ENCODE measurements at places on chromosomes 16 and 17.
A peak's percentile ranks its signal among the peaks of the same experiment; 100 is the strongest.

GRCh38 chr16:29876594-29877249, 13.7 kb upstream of the CDIPT start:
- no peak for DNase-seq

DNA sequence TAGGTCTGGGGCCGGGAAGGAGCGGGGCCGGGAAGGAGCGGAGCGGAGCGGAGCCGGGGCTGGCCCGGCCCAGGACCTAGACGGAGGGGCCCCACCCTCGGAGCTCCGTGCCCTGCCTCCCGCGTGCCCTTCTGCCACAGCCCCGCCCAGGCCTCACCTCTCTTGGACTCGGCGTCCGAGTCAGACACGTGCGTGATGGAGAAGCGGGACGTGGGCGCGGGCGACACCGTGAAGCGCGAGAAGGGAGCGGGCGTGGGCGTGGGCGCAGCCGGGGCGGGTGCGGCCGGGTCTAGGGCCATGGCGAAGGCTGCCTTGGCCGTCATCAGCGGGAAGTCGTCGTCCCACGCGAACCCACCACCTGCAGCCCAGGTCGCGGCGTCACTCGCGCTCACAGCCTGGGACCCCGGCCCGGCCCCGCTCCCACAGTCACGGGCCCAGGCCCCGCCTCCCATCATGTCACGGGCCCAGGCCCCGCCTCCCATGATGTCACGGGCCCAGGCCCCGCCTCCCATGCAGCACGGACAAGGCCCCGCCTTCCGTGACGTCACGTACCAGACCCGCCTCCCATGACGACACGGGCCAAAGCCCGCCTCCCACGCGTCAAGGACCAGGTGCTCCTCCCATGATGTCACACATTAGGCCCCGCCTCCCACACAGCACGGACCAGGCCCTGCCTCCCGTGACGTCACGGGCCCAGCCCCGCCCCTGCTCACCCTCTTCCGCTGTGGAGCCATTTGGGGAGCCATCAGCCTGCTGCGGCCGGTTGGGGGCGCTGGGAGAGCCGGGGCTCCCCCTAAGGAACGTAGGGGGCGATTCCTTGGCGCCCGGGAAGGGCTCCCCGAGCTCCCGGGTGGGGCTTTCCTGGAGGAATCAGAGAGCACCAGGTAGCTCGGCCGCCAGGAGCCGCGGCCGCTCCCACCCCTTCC, 45.8 kb upstream of the PVALEF start:
- peak; percentile 82 for DNase-seq

DNA sequence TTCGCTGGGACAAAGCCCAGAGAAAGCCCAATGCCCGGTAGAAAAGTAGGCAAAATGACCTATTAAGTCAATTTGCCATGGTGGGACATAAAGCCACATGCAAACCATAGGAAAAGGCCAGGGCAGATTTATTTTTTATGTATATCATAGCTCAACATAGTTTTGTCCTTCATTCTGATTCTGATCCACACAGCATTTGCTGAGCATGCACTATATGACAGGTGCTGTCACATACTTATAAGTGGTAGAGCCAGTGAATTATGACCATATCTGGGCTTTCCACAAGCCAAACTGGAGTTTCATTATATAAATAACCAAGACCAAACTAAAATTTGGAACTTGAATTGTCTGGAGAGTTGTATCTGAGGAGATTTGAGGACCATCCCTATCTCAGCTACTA, 74.3 kb downstream of the CA10 start:
- no peak for DNase-seq

- no peak for DNase-seq
These were observed 945 bp downstream of the SGSH start for GRCh38 chr17:80219013-80219762.

DNA sequence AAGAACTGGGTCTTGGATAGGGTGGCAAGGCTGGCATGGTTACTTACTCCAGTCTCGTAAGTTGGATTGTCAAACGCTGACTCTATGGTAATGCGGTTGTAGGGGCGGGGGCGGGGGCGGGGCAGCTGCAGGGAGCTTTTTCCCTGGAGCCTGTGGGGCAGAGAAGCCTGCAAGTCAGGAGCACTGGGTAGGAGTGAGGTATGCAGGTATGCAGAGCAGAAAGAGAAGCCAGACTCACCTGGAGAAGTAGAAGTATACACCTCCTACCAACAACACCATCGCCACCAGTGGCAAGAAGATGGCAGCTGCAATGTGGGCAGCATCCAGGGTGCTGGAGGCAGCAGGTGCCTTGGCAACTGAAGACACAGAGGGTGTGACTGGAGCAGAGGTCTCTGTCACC, 4.8 kb upstream of the PHF12 start:
- no peak for DNase-seq

- DNase-seq, result no peak
These were observed 4.8 kb downstream of the SCN4A start for GRCh38 chr17:63967953-63968352.

DNA sequence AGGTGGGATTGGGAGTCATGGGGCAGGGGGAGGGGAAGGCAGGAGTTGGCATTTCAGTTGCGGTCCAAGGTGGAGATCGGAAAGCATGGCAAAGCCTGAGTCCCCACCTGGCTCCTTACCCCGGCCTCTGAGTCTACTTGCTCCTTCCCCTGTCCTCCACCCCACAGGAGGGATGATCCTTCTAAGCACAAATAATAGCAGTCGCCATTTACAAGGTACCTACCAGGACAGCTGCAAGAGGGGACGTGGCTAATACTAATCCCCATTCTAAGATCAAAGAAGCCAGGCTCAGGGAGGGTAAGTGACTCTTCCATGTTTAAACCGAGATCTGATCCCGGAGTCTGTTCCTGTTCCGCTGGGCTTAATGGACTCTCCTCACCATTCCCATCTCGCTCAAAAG, 396.3 kb downstream of the SLC39A11 start:
- no peak for DNase-seq

- DNase-seq, result no peak
These were observed 38.9 kb downstream of the SLFN12L start for GRCh38 chr17:35498448-35499178.

GRCh38 chr16:67672739-67673662, 6.4 kb downstream of the C16orf86 start:
- DNase-seq, result peak; percentile 27

DNA sequence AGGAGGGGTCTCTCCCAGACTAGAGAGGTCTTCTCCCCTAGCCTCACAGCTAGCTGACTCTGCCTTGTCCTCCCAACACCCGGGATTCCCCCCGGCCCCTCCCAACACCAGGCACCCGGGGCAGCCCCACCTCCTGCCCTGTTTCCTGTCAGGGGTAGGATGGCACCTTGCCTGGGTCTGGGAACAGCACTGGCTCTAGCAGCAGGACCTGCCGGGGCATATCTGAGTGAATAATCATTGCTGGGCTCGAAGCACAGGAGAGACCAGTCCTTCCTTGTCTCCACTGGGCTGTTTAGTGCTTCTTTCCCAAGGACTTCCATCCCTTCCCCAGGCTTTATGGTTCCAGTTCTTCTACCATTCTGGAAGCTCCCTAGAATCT, 25.7 kb downstream of the MINK1 start:
- no peak for DNase-seq

DNA sequence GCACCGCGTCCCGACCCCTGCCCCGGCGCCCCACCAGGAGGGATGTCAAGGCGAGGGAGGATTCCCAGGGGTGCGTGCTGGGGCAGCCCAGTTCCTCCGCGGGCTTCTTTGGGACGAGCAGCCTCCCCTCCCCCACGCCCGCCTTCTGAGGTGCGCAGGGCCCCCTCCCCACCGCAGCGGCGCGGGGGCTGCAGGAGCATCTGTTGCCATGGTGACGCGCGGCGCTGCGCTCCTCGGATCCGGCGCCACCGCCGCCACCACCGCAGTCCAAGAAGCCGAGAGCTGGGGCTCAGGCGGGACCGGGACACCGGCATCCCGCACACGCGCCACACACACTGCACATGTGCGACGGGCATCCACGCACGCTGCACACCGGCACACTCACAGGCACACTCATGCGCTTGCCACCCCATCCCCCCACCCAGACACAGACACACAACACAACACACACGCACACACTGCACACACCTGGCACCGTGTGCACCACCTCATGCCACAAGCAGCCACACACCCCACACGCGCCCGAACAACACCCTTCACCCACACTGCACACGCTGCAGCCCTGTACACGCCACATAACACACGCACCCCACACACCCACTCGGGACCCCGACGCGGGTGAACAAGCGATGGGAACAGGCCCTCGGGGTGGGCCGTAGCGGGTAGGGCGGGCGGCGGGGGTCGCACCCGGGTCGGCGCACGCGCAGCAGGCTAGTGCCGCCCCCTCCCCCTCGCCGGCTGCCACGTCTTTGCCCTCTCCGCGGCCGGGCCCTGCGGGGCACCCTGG, 17.0 kb downstream of the ENPP7 start:
- no peak for DNase-seq

- DNase-seq, result no peak
These were observed 39.4 kb downstream of the HEATR6 start for GRCh38 chr17:60039114-60039846.

GRCh38 chr16:29900102-29900887, at the start of gene ASPHD1:
TSS of gene ASPHD1 (plus strand) at chr16:29900488. CDS start at chr16:29900972, 484 bp downstream.
- DNase-seq, result peak; percentile 36

DNA sequence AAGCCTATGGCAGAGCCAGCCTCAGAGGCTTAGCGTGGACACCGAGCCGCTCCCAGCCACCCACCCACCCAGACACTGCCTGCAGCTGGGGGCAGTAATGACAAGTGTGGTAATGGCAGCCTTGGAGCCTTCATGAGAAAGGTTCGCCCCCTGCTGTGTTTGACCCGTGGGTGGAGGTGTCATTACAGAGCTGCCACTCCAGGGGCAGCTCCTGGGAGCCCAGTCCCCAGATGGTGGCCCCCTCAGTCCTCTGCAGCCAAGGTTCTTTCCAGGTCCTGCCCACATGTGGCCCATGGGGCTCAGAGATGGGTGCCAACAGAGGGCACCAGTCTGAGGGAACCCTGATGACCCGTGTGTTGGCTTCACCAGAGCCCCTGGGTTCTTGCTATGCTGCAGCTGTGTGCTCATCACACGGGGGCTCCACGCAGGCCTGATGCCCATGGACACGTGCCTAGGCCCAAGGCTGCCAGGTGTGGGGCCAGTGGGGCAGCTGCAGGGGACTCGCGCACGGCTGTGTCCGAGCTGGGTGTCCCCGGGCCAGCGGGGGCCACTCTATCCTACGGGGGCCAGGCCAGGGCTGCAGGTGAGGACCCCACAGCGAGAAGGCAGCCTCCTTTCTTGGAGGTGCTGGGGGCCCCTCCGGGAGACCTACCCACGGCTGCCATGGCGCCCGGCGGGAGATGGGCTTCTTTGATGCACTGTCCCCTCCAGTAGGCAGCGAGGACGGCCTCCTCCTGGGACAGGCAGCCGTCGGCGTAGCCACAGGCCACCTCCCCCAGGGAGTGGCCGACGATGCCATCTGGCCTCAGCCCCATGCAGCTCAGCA, 8.1 kb downstream of the FASN start:
- DNase-seq, result no peak

DNA sequence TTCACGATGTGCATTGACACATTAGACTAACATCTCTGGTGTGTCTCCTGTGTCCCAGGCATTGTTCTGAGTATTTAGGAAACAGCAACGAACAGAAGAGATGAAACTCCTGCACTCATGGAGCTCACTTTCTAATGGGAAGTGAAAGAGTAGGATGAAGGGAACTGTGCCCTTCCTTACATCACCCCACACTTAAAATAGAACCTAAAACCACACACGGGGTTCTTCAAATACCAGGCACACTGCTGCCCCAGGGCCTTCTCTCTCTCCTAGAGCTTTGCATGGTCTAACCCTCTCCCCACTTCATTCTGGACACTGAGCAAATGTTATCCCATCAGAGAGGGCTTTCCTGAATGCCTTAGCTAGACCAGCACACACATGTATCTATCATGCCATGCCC, 33.7 kb downstream of the TRIM25 start:
- no peak for DNase-seq

- no peak for DNase-seq
These were observed 19.3 kb downstream of the NMRAL1 start for GRCh38 chr16:4455081-4455480.

- DNase-seq, result no peak
These were observed 2.3 kb downstream of the MRPL38 start for GRCh38 chr17:75902406-75902805.

DNA sequence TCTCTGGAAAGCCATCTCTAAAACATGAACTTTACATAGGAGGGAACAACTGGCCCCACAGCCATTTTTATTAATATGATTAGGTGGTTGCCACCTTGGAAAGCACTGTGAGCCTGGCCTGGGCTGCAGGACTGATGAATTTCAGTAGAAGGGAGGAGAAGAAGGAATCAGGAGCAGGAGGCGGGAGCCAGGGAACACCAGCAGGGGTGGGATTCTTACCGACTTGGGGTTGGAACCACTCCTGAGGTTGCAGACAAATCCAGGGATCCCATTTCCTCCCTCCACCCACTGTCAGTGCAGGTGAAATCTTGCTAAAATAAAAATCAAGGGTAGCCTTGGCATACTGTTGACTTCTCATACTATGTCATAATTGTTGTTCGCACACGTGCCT, 16.9 kb upstream of the MAP3K14 start:
- no peak for DNase-seq

- DNase-seq, result no peak
These were observed 313.6 kb downstream of the HS3ST4 start for GRCh38 chr16:26005336-26005735.

DNA sequence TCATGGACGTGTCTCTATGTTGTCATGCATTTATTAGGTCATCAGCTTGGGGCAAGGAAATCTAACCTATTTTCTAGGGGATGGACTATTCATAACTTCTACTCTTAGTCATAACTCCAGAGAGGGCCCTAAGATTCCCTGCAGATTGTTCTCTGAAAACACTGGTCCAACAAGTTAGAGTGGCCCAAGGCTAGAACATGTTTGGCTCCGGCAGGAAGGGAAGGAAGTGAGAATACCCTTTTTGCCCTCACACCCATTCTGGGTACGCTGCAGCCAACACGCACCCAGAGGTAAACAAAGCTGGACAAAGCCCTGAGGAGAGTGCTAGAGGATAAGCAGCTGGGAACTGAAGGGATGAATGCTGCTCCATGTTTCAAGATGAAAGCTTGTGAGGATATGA, 9.9 kb downstream of the C16orf86 start:
- no peak for DNase-seq

- DNase-seq, result no peak
These were observed 2.3 kb upstream of the MT1M start for GRCh38 chr16:56630134-56630533.

GRCh38 chr16:11757671-11758545, 15.3 kb upstream of the TXNDC11 start:
- no peak for DNase-seq

DNA sequence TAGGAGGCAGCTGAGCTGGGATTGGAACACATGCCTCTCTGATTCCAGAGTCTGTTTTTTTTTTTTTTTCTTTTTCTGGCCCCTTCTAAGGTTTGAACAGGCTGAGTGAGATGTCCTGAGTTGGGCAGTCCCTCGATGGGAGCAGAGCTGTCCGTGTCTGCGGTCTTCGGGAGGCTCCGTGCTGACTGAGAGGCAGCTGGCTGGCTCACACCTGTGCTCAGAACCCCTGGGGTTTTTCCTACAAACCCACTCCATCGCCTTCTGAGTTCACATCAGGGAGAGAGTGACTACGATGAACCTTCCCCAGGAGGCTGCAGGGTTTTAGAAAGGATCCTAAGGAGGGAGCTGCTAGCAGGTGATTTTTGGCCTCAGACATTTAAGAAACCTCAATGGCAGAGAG, 92.5 kb downstream of the IRF8 start:
- no peak for DNase-seq
